GM23248 (cell line): ENCODE measurements at places on chromosomes 12 and 14. TPM values are rescaled to one million over a fixed set of nuclear protein-coding genes. Genes with fewer than 3 reads are reported as not detected.
A peak's percentile ranks its signal among the peaks of the same experiment; 100 is the strongest.

- no peak for DNase-seq
Measured at GRCh38 chr14:105283899-105284298, 16.9 kb downstream of the BRF1 start.

Gene IFI27
- total RNA-seq = not detected in 2 replicates

- peak; percentile 8 for DNase-seq
Measured at GRCh38 chr14:93430315-93431035, at the start of gene UNC79. Gene UNC79, plus strand, starts transcription at chr14:93430939. Its CDS starts 91 bp downstream, at chr14:93431030.

DNA sequence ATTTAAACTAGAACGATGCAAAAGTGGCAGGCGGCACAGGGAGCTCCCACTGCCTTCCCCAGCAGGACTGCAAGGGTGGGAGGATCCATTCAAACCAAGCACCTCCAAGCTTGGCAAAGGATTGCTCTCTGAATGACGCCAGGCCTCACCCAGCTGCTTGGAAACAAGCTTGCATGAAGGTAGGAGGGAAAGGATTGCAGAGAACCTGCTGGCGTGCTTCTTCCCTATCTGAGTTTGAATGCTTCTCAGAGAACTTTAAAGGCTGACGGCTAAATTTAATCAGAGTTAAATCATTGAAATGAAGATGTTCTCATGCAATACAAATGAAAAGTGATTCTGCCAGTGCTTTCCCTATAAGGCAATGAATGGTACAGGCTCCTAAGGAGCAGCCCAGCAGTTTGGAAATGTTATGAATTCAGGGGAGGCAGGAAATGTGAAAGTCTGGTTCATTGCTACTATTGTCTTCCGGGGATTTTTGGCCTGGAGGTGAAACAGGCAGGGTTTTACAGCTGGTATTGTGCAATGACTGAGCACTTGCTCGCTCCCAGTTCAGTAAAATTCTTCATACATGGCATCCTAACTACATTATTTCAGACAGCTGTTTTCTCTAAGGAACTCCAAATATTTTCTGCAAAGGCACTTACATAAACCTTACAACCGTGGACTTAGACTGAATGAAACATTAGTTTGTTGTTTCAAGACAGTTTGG is 31.9 kb upstream of the DUSP6 start:
- DNase-seq = peak; percentile 91

Gene HCAR3
- not detected in 2 replicates for total RNA-seq

DNA sequence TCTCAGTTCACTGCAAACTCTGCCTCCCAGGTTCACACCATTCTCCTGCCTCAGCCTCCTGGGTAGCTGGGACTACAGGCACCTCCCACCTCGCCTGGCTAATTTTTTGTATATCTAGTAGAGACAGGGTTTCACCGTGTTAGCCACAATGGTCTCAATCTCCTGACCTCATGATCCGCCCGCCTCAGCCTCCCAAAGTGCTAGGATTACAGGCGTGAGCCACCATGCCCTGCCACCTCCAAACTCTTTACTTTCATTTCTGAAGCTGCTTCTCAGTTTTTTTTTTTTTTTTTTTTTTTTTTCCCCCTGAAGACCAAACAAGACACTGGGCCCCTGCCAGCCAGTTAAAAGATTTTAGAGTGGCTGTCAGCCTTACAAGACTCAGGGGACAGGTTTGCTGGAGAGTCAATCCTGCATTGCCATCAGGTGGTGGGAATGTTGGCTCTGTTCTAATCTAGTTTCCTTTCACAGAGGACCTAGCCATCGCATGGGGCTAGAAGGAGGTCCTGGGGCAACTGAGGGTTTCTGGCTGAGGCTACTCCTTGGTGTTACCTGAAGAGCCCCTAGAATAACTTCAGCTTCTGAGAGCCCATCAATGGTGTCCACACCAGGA is 37.4 kb upstream of the HIGD1C start:
- no peak for DNase-seq

Gene KCNJ8
- total RNA-seq = 17.8 and 19.6 TPM in 2 replicates

DNA sequence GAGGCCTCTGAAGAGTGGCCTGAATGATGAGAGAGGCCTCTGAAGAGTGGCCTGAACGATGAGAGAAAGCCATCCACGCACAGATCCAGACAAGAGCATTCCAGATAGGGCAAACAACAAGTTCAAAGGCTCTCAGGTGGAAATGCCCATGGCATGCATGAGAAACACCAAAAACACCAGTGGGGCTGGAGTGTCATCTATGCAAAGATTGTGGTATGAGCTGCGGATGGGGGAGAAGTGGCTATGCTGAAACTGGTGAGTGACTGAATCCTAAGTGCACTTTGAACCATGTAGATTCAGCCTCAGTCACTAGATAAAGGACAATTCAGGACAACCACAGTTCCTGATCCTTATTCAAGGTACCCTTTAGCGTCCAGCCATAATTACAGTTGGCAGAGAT is 79.4 kb upstream of the GZMB start:
- DNase-seq = no peak

- no peak for DNase-seq
Measured at GRCh38 chr12:38977132-38977531, 71.7 kb upstream of the CPNE8 start.

DNA sequence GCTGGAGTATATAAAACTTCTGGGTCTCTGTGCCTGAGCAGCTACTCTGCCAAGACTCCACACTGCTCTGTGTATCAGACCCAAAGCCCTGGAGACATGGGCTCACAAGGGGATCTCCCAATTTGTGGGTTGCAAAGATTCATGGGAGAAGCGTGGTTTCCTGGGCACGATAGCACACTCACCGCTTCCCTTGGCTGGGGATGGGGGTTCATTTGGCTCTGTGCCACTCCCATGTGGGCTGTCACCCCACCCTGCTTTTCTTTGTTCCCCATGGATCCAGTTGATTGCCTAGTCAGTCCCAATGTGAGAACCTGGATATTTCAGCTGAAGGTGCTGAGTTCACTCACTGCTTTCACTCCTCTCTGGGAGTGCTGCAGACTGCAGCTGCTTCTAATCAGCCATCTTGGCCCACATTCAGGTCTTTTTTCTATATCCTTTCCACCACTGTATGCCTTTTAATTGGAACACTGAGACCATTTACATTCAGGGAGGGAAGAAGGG is 40.0 kb upstream of the PCNX4 start:
- DNase-seq = peak; percentile 54

DNA sequence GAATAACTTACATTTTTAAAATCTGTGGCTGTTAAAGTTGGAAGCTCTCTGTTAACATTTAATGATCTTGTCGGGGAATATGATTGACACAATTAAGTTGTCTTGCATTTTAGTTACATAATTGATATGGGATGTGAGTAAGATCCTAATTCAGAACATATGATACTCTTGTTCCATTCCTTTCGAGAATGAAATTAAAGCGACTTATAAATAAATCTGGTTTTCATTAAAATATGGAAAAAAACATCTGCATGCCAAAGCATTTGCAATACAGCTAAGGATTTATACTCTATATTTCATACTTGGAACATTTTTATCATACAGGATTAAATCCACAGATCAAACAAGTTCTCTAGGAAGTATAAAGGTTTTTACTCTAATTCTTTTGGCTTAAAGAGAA is 52.0 kb downstream of the SLC38A6 start:
- DNase-seq = peak; percentile 47

GRCh38 chr12:121611306-121611705 is 15.0 kb upstream of the ORAI1 start:
- DNase-seq = no peak

- DNase-seq = no peak
Measured at GRCh38 chr14:68935761-68936214, 43.3 kb downstream of the ACTN1 start.

DNA sequence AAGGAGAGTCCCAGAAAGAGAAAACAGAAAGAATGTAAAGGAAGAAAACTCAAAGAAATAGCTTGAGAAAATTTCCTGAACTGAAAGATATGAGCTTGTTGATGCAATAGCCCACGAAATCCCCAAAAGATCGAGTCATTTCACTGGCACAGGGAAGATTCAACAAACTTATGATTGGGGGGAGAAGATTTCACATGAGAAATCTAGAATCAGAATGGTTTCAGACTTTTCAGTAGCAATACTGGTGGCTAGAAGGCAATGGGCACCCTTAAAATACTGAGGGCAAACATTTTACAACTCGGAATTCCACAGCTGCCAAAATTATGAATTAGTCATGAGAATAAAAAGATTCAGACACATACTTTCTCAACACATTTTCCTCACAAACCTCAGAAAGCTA is 8.9 kb upstream of the KRT7 start:
- DNase-seq = peak; percentile 65

Gene LRP1-AS
- not detected in 2 replicates for total RNA-seq

GRCh38 chr12:27541031-27541719 is 17.2 kb downstream of the PPFIBP1 start:
- DNase-seq = no peak

DNA sequence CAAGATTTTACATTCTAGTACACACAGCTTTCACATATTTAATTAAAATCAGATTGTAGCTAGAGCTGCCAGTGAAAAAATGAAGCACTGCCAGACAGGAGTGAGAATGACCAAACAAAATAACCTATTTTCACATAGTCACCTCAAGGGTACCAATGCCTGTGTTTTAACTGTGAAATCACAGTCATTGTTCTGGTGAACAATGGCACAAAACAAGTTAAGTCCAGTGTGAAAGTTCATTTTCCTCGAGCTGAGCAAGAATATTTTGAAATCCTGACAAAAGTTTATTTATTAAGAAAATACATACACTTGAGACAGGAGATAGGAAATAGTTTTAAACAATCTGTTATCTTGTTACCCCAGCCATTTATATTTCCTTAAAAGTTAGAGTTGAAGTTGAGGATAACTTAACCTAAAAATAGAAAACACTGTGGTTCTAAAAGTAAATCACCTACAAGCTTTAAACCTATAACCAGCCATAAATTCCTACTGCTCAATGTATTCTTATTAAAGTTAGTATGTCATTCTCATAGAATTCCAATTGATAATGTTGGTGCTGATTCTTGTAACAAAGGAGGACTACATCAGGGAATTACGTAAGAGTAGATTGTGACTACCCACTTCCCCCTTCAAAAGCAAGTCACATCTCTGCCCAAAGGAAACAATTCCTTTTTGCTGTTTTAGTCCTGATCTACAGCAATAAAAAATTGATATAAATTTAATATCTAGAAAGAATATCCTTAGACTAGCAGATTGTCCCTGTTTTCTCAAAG is 15.9 kb downstream of the DENND5B start:
- peak; percentile 40 for DNase-seq

DNA sequence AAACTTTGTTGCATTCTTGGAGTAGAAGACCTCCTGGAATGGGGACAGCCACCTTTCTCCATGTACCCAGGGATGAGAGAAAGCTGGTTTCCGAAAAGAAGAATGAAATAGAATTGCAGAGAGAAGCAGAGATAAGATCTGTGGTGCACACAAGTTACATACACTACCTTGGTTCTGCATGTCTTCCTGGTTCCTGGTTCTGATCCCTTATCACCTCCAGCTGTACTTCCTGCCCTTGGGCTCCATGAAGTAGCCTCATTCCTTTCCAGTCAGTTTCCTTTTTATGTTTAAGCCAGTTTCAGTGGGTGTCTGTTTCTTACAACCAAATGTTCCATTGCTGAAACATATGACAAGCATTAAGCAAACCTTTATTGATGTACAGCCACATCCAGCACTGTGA is 69.3 kb downstream of the FBXW8 start:
- no peak for DNase-seq

DNA sequence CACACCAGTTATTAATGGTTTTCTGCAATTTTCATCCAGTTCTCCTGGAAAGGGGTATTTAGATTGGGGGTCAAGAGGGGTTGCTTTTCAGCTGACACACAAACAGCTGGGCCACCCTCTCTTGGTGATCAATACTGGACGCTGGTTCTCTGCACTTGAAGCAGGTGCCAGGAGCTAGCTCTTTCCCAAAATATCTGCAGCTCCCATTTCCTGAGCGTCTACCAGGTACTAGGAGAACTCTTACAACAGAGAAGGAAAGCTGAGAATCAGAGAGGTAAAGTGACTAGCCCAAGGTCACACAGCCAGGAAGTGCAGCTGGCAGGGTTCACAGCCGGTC is 1.2 kb downstream of the TESC start:
- DNase-seq = no peak

GRCh38 chr12:125245581-125246557 is 180.6 kb downstream of the AACS start:
- DNase-seq = peak; percentile 4

Gene REC8
- total RNA-seq = 1.4 and 3.5 TPM in 2 replicates

- DNase-seq = no peak
Measured at GRCh38 chr12:3303410-3304136, 187.4 kb upstream of the PRMT8 start.

- DNase-seq = peak; percentile 86
Measured at GRCh38 chr14:36973806-36974442, 198.5 kb downstream of the SLC25A21 start.
